H7 (cell line): ENCODE measurements at places on chromosomes 12 and 14.

DNA sequence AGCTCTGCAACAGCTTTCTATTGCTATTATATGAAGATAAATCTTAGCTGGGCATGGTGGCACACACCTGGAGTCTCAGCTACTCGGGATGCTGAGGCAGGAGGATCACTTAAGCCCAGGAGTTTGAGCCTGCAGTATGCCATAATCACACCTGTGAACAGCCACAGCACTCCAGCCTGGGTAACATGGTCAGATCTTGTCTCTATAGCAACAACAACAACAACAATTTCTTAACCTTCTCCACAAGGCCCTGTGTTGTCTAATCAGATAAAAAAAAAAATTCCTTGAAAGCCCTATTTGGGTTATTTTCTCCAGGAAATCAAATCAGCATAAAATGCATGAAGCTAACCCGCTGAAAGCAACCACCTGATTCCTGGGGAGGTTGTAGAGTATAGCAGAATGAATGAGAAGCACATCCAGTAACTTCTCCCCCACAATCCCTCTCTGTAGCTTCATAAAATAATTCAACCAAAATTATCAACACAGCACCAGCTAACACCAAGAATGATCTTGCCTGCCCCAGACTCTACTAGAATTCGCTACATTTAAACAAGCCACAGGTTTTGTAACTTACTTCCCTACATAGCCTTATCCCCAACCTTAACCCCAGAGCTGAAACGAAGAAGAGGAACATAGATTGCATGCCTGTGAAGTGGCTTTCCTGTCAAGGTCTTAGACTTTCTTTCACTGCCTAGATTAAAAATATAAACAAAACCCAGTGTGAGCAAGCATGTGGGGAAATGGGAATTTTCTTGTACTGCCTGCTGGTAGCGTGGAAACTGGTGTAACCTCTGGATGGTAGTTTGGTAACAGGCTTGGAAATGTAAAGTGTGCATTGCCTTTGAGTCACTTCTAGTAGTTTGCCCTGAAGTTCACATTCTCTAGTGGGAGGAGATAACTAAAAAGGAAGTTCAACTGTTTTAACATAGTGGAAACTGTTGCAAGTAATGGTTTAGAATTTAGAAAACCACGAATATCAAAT is 6.0 kb upstream of the STK38L start:
- no peak for DNase-seq

DNA sequence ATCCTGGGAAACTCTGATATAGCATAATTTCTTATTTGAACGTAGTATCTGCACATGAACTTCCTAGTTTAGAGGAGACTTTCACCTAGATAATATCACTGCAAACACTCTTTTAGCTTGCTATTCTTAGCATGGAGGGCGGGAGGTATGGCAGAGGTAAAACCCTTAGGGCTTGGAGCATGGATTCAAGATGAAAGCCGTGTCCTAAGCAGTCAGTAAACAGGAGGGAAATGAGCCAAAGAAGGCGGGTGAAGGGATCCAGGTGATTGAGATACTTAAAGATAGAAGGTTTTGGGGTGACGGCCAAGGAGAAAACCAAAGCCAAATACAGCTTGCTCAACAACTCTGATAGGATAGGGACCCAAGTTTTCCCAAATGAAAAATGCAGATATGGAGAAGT is 107.1 kb upstream of the BCAT1 start:
- no peak for DNase-seq

DNA sequence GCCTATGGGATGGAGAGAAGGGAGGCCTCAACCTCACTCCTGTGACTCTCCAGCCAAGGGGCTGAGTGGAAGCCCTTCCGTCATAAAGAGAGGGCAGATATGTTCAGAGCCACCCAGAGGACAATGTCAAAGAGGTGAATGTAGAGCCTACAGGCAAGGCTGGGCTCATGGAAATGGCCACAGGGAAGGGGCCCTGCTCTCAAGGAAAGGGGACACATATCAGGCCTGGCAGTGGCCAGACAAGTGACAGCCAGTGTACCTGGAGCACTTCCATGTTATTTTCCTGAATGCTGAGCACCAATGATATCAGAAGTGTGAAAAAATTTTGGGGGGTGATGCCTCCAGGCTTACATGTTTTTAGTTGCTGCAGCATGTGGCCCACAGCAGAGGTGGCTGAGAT is 36.6 kb upstream of the DDX11 start:
- DNase-seq: no peak

- DNase-seq: no peak
These were observed 50.3 kb downstream of the SLC38A1 start for GRCh38 chr12:46218322-46219095.

DNA sequence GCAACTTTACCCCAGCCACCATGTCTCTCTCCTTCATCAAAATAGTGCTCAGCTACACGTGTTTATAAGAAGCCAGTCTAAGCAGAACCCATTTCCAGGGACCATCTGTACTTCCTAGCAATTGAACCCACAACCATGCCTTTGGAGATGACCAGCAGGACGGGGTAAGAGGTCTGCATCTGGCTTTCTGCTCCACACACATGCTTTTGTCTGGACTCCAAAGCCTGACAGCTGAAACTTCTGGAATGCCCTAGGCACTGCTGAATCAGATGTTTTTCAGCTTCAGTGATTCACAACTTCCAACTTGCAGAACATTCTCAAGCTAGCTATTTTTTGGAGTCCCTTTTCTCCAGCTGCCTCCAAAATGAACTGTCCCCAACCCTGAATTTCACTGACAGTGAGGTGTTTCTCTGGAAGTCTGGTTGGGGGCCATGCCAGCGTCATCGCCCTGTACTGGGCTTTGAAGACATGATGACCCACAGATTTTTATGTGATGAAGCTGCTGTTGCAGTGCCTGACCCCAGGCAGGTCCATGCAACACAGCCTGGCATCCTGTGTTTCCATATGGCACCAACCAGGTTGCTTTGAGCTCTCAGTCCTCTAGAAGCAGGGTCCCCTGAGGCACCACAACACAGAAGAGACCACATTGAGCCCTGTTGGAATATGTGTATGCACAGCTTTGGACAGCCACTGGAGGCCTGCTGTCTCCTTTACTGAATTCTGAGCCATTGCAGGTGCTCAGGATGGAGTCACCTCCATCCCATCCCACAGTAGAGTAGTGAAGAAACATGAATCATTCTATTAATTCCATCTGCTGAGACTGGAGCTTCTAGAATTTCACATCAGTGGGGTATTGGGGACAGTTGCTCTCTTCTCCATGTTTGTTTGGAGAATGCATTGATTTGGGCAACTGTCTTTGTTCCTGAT is 80.2 kb downstream of the NUAK1 start:
- DNase-seq: no peak

- no peak for DNase-seq
These were observed 244.9 kb downstream of the CACNA1C start for GRCh38 chr12:2297658-2298057.

DNA sequence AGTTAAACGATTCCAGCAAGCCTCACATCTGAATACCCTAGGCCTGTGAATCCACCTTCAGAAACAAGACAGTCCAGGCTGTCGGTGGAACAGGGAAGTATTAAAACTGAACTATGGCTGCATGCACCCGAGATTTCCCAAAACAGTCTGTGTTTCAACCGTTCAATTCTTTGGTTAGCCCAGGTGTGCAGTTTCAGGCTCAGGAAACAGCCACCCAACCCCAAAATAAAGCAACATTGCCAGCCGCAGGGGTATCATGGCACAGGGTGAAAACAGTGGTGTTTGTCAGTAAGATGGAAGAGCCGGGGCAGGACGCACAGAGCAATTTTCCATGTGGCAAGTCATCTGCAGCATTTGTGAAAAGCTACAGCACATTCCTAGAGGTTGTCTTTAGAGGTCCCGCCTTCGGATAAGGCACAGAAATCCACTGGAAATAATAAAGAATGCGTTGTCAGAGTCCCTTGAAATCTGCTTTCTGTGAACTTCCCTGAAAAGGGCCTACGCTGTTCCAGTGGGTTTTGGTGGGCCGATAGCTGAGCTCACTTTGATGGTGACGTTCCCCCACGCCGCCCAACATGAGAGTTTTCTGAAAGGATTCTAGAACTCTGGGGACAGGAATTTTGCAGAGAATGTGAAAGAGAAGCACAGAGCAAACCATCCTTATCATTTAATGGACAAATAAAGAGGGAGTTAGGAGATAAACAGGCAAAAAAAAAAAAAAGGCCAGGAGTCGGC is 84.9 kb downstream of the BCL11B start:
- DNase-seq: no peak

GRCh38 chr14:94890785-94891184 is 120.9 kb upstream of the GSC start:
- no peak for DNase-seq

GRCh38 chr12:4984344-4984743 is 59.3 kb upstream of the KCNA5 start:
- DNase-seq: no peak

GRCh38 chr14:105999361-106000028 is 473.1 kb downstream of the TMEM121 start:
- peak; percentile 19 for DNase-seq

- DNase-seq: no peak
These were observed 45.4 kb downstream of the EMP1 start for GRCh38 chr12:13241833-13242488.
